Left lung (tissue), 14 donors: ENCODE measurements at places on chromosomes 5 and 9. TPM values are rescaled to one million over a fixed set of nuclear protein-coding genes. Genes with fewer than 3 reads are reported as not detected.

- DNase-seq = no peak
- peaks cover 7% of the 10 kb centered on the region for H3K4me1 ChIP-seq
- H3K36me3 ChIP-seq = no peaks in the 10 kb centered on the region
- no peaks in the 10 kb centered on the region for H3K27me3 ChIP-seq
- peak overlapping the region; percentile 5 for H3K4me3 ChIP-seq
Observed at GRCh38 chr9:21096172-21096900, 18.6 kb upstream of the IFNB1 start.

DNA sequence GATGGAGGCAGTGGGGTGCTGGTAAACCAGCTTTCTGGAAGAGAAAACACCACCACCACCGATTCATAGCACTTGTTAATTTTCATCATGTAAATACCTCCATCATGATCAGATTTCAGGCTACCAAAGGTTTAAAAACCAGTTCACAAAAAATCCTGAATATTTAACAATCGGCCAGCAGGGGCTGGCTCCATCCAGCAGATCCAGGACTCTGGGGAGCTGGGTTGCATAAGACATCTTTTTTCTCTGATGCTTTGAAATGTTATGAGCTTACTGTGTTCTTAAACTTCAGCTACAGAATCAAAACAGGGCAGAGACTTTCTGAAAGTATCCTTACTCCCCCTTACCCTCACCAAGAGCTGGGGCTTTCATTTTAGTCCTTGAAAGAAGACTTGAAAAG lies 14.6 kb upstream of the RNF183 start:
- H3K36me3 ChIP-seq = peaks cover 3% of the 10 kb centered on the region
- H3K27me3 ChIP-seq = no peaks in the 10 kb centered on the region
- H3K4me3 ChIP-seq = no peak overlapping the region
- H3K27ac ChIP-seq = no peak overlapping the region

- no peak for DNase-seq
- no peaks in the 10 kb centered on the region for H3K36me3 ChIP-seq
- H3K27me3 ChIP-seq = no peaks in the 10 kb centered on the region
- no peak overlapping the region for H3K27ac ChIP-seq
- no peak overlapping the region for H3K4me3 ChIP-seq
Observed at GRCh38 chr9:38412751-38413150, 11.5 kb downstream of the IGFBPL1 start.

The LTC4S gene
- total RNA-seq = 16.4 TPM
